Suprapubic skin (tissue), 4 donors: ENCODE measurements at places on chromosomes 6 and 20. TPM values are rescaled to one million over a fixed set of nuclear protein-coding genes. Genes with fewer than 3 reads are reported as not detected.

The APCDD1L gene
- total RNA-seq, result 1.2 TPM

DNA sequence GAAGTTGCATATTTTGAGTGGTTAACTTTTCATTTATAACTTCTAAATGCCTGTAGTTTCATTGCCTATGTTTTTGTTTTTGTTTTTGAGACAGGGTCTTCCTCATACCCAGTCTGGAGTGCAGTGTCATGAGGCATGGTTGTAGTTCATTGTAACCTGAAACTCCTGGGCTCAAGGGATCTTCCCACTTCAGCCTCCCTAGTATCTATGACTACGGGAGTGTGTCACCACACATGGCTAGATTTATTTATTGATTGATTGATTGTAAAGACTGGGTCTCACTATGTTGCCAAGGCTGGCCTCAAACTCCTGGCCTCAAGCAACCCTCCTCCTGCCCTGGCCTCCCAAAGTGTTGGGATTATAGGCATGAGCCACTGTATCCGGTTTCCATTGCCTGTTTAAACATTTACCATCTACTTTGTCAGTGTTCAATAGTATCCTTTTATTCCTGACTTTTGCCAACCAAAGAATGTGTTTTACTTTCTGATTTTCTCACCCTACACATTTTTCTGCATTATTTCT lies 144.6 kb downstream of the CDKAL1 start:
- peaks cover 7% of the 10 kb centered on the region for H3K4me1 ChIP-seq
- no peak for DNase-seq
- no peaks in the 10 kb centered on the region for H3K36me3 ChIP-seq
- H3K4me3 ChIP-seq, result no peak overlapping the region
- no peak overlapping the region for H3K27ac ChIP-seq

DNA sequence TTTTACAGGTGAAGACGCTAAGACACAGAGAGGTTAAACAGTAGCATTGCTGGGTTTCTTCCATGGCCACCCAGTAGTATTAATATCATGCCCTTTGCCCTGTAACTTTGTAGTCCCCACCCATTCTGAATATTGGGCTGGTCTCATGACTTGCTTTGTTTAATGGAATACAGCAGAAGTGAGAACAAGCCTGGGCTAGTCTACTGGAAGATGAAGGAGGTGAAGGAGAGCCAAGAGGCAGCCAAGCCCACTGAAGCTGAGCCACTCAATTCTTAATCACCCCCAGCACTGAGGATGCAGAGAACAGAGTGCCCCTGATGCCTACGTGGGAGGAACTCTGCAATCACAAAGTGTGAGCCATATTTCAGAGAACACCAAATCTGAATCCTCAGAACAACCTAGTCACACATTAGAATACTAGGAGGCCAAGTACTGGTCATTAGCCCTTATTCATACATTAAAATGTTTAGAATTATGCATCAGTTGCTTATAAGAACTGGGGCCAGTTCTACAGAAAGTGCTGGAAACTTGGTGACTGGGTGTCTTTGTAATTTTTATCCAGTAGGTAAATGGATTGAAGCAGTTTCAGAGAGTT lies 270.1 kb upstream of the PRND start:
- no peaks in the 10 kb centered on the region for H3K27me3 ChIP-seq
- no peaks in the 10 kb centered on the region for H3K4me1 ChIP-seq
- H3K27ac ChIP-seq, result no peak overlapping the region
- no peak overlapping the region for H3K4me3 ChIP-seq
- no peaks in the 10 kb centered on the region for H3K36me3 ChIP-seq
- no peak for DNase-seq

GRCh38 chr20:52438326-52438963 lies 246.9 kb upstream of the ZFP64 start:
- no peak overlapping the region for H3K4me3 ChIP-seq
- no peaks in the 10 kb centered on the region for H3K27me3 ChIP-seq
- no peak overlapping the region for H3K27ac ChIP-seq
- no peaks in the 10 kb centered on the region for H3K4me1 ChIP-seq
- no peaks in the 10 kb centered on the region for H3K36me3 ChIP-seq
- DNase-seq, result no peak

- H3K27me3 ChIP-seq, result no peaks in the 10 kb centered on the region
- DNase-seq, result no peak
- peak overlapping the region; percentile 42 for H3K27ac ChIP-seq
Observed at GRCh38 chr6:118709859-118710350, 58.5 kb upstream of the CEP85L start.

GRCh38 chr6:42735976-42736375 lies 9.9 kb downstream of the TBCC start:
- H3K27ac ChIP-seq, result no peak overlapping the region
- H3K4me1 ChIP-seq, result no peaks in the 10 kb centered on the region
- no peak for DNase-seq
- H3K4me3 ChIP-seq, result no peak overlapping the region
- H3K36me3 ChIP-seq, result no peaks in the 10 kb centered on the region

- H3K4me3 ChIP-seq, result peak overlapping the region; percentile 60
- H3K27me3 ChIP-seq, result no peaks in the 10 kb centered on the region
- no peak for DNase-seq
- peaks cover 12% of the 10 kb centered on the region for H3K4me1 ChIP-seq
- H3K27ac ChIP-seq, result peak overlapping the region; percentile 85
Observed at GRCh38 chr6:5004373-5005037, 668 bp upstream of the RPP40 start.
